ENCODE measurements at places on chromosomes 7 and 10.

DNA sequence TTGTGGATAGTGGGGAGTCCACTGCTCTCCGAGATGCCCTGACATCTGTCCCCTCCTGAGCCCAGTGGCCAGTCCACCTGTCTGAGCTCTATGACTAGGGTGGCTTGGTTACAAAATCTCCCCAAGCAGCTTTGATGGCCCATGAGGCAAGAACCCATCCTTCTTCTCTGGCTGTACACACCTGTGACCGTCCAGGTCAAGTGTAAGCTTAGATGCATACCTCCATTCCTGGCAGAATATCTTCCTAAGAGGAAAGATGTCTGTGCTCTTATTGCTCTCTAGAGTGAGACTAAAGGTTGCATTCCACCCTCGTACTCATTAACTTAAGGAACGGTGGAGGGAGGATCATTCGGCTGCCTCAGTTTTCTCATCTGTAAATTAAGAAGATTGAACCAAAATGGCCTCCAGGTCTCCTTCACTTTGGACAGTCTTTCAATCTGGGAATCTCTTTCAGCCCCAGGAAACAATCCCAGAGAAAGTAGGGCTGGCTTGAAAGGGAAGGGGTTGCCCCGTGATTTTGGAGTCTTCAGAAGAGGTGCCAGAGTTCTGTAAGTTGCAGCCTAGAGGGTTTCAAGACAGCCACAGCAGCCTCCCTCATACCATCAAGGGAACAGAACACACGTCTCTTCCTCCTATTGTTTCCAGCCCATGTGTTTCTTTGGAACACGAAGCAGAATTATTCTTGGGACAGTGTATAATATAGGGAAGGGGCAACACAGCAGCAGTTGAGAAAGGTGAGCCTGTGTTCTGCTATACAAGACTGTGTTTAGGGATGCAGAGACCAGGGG is 5.5 kb downstream of the HOXA4 start:
- DNase-seq = no peak

DNA sequence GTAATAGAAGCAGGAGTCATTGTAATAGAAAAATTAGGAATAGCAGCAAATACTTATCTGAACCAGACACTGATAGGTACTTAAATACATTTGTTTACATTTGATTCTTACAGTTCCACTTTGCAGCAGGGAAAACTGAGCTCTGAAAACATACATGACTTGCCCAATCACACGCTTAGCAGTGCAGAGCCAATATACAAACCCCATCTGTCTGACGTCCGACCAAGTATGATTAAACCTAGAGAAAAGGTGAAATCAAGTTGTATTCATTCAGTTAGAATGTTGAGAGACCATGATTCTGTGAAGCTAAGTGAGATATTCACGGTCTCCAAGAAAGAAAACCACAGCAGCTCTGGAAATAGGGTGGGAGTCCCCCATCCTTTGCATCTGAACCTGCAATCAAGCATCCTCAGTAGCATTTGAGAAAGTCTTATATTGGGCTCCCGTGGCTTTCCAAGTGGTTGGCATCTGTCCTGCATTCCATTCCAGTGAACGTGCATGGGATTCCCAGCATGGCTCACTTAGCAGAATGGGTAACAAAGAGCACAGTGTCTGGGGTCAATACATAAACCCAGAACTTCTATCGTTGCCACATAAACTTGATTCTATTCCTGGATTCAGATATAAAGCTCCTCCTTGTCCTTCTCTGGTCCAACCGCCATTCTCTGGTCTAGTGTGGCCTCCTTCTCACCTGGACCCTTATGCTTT is 148.7 kb upstream of the RSU1 start:
- DNase-seq = no peak

- no peak for DNase-seq
Observed at GRCh38 chr7:39616138-39616537, 7.2 kb upstream of the RALA start.

DNA sequence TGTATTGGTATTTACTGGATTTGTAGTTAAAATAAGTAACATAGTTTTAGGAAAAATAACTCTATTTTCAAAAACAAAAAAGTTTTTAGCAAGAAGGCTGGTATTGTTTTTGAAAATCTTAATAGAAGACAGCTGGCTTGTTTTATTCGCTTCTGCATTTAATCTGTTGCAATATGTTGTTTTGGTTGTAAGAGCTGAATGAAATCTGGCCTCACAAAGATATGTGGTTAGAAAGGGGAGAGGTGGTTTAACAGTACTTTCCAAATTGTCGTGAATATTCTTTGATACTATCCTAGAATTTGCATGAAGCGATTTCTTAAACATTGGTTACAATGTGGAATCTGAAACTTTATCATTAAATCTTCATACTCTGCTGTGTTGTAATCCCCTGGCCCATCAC is 355.9 kb upstream of the FZD8 start:
- no peak for DNase-seq

- no peak for DNase-seq
Observed at GRCh38 chr10:71276873-71277272, 42.2 kb upstream of the SLC29A3 start.

DNA sequence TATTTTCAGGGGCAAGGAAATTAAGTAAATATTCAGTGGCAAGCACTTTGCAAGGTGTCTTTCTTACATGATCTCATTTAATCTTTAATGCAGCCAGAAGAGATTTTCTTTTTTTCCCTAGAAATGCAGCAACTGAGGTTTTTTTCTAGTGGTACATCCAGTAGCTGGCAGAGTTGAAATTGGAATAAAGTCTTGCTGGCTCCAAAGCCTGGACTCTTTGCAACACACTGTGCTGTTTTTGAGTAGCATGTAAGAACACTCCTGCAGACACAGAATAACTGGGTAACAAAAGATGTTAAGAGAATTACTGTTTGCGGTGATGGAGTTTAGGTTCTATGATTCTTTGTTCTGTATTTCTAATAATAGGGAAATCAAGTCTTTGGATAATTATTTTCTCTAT is 123.6 kb downstream of the PON1 start:
- DNase-seq = no peak

DNA sequence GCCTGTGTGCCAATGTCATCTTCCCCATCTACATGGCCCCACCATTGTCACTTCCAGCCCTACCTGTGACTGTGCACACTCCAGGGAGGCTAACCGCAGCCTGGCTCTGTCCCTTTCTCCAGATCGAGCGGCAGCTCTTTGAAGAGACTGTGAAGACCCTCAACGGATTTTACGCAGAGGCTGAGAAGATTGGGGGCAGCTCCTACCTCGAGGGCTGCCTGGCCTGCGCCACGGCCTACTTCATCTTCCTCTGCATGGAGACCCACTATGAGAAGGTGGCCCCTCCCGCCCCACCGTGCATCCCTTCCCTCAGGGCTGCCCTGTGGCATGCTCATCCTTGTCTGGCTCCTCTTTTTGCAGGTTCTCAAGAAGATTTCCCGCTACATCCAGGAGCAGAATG is 14.2 kb downstream of the GOLGA7B start:
- DNase-seq = no peak

- DNase-seq = no peak
Observed at GRCh38 chr10:81036257-81036656, 498.6 kb downstream of the SH2D4B start.

GRCh38 chr7:142539901-142540300 is 209.4 kb upstream of the PRSS1 start:
- no peak for DNase-seq

DNA sequence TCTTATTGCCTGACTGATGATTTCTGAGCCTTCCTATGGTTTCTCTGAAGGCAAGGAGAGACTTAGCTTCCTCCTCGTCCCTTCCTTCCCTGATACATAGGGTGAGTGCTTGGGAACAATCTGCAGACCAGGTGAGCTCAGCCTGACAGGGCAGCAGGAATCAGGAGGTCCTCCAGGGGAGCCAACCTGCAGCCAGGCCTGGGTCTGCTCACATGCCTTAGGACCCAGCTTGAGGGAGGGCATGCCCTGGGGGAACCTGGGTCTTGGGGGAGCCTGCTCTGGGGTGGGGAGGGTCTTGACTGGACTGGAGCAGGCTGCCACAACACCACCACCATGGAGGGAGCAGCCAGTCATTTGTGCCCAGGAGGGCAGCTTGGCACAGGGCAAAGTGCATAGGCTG is 57.7 kb downstream of the LRRC18 start:
- DNase-seq = no peak

DNA sequence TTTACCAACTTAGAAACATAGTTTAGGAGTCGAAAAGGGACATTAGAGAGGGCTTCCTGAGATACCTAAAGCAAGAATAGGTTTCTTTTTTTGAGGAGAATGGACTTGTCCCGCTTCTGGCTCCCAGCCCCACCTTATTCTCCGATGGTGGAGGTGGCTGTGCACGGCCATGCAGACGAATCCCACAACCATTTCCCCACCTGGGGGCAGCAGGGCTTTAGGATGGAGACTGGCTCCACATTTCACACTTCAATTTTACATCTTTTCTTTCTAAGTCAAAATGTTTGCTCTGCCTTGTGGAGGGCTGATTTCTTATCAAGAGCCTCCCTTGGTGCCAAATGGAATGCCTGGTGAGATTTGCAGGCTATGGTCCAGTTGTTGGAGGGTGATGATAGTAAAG is 118.5 kb downstream of the GLRX3 start:
- no peak for DNase-seq

Measured in stimulated activated naive B cell treated with anti-CD40 and anti-IgM and Interleukin-4, amounts not matched to agents 10 μg/mL and 1 μg/mL and 100 μg/mL, for 72 hours (primary cell).